HEK293T (cell line): ENCODE measurements at places on chromosomes 2 and 18.

DNA sequence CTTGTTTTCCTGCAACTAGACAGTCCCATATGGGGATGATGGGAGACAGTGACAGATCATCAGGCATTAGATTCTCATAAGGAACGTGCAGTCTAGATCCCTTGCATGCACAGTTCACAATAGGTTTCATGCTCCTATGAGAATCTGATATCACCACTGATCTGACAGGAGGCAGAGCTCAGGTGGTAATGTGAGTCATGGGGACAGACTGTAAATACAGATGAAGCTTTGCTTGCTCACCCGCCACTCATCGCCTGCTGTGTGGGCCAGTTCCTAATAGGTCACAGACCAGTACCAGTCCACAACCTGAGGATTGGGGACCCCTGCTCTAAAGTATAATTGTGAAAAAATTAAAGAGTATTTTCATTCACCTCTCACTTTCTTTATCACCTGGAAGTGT, 23.6 kb upstream of the RAB1A start:
- DNase-seq: no peak

- DNase-seq: no peak
Observed at GRCh38 chr2:159450180-159450579, 163.7 kb upstream of the WDSUB1 start.

- no peak for DNase-seq
Observed at GRCh38 chr2:20852139-20852538, 29.2 kb upstream of the LDAH start.

DNA sequence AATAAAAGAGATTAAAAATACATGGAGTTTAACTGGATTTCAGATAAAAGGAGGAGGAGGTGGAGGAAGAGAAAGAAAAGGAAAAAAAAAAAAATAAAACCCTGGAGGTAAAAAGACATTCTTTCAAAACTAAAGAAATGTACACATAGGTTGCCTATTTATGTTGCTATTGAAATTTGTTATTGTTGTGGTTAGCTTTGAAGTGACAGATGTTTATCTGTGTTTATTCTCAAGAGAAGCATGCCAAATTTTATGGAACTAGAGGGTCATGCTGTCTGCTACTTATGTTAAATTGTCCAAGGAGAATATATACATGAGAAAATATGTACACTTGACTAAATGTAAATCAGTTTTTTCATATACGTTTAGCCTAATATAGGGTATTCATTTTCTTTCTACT, 653.2 kb downstream of the DCDC2C start:
- no peak for DNase-seq

- DNase-seq: peak; percentile 23
Observed at GRCh38 chr2:46010925-46011490, 286.2 kb upstream of the EPAS1 start.

GRCh38 chr2:157414050-157414449, 29.8 kb downstream of the CYTIP start:
- no peak for DNase-seq

- DNase-seq: no peak
Observed at GRCh38 chr2:98605076-98605475, 3.2 kb downstream of the COA5 start.

DNA sequence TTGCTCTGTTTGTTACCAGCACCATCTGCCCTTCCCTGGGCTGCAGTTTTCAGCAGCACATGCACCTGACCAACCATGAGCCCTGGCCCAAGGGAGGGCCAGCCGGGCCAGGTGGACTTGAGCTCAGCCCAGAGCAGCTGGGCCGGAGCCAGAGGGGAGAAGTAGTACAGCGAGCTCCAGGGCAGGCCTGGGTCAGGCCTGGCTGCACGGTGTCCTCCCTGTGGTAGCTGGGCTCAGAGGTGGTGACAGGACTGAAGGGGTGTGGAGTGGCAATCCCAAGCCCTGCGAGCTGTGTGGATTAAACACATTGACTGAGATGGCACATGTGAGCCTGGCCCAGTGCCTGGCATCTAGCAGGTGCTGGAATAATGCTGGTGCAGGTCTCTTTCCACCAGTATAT, 222.2 kb downstream of the GLI2 start:
- no peak for DNase-seq

- DNase-seq: no peak
Observed at GRCh38 chr2:204869132-204869823, 324.0 kb downstream of the PARD3B start.

DNA sequence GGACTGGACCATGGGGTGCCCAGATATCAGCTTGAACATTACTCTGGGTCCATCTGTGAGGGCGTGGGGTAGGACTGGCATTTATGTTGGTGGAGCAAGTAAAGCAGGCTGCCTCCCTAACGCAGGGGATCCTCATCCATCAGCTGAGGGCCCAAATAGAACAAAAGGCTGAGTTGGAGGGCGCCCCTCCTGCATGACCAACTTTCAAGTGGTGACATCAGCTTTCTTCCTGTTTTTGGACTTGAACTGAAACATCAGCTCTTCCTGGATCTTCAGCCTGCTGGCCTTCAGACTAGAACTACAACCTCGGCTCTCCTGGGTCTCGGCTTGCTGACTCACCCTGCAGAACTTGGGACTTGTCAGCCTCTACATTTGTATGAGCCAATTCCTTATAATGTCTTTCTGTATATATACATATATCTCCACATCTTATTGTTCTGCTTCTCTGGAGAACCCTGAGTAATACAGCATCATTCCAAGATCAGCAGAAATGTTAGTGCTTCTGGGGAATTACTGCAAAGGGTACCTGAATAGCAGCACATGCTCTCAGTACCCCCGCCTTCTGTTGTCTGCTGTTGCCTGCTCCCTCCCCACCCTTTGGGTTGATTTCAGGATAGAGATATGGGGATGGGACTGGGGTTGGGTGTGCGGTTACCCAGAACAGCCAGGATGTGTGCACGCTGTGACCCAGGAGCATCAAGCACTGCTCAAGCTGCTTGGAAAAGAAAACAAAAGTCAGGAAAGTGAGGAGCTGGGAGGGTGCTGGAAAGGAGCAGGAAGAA, 20.0 kb downstream of the TMEM127 start:
- DNase-seq: no peak
